Activated T-cell treated with anti-CD3 and anti-CD28 coated beads, Interleukin-2, amount 50 U/mL, for 1 hour (primary cell): ENCODE measurements at places on chromosomes 1 and 21.
A peak's percentile ranks its signal among the peaks of the same experiment; 100 is the strongest.

- DNase-seq: no peak
Measured at GRCh38 chr1:160971618-160972056, 17.0 kb upstream of the ITLN2 start.

GRCh38 chr1:15616373-15617172, 685 bp upstream of the DDI2 start:
- DNase-seq: peak; percentile 19

GRCh38 chr1:162626094-162626493, 6.2 kb upstream of the DDR2 start:
- DNase-seq: no peak

GRCh38 chr1:101220906-101221305, 15.9 kb upstream of the S1PR1 start:
- no peak for DNase-seq
